GM23248 (cell line): ENCODE measurements at places on chromosomes 7 and 10. TPM values are rescaled to one million over a fixed set of nuclear protein-coding genes. Genes with fewer than 3 reads are reported as not detected.

The FAM25C gene
- total RNA-seq, result not detected in 2 replicates

The STRIP2 gene
- total RNA-seq, result 2.2 and 2.5 TPM in 2 replicates

The TRIM73 gene
- total RNA-seq, result 0.13 and 0.22 TPM in 2 replicates

The STOX1 gene
- 0.25 TPM in 1 of 2 replicates, not detected in the other for total RNA-seq

The ANKRD30A gene
- total RNA-seq, result not detected in 2 replicates

The DPP6 gene
- total RNA-seq, result not detected in 2 replicates

The C10orf62 gene
- not detected in 2 replicates for total RNA-seq

The C7orf57 gene
- total RNA-seq, result not detected in 2 replicates

The NUTM2B gene
- 0.76 TPM in 1 of 2 replicates, not detected in the other for total RNA-seq

The DRGX gene
- not detected in 2 replicates for total RNA-seq

The UCMA gene
- total RNA-seq, result not detected in 2 replicates

The RELN gene
- total RNA-seq, result 0.38 and 0.97 TPM in 2 replicates

The SFRP5 gene
- total RNA-seq, result not detected in 2 replicates

The CPN1 gene
- total RNA-seq, result not detected in 2 replicates

The EIF5AL1 gene
- total RNA-seq, result 0.63 and 0.65 TPM in 2 replicates

The CHST12 gene
- 9.0 and 10.6 TPM in 2 replicates for total RNA-seq

The SUN3 gene
- not detected in 2 replicates for total RNA-seq

The OR2A12 gene
- total RNA-seq, result not detected in 2 replicates

The TMEM140 gene
- total RNA-seq, result 1.6 and 4.4 TPM in 2 replicates

The CHN2 gene
- 1.5 TPM in 1 of 2 replicates, not detected in the other for total RNA-seq

The VSIR gene
- 60.8 and 81.6 TPM in 2 replicates for total RNA-seq

The FKBP6 gene
- total RNA-seq, result not detected in 2 replicates

The EBLN1 gene
- total RNA-seq, result not detected in 2 replicates

The GALNT17 gene
- total RNA-seq, result not detected in 2 replicates

The PTF1A gene
- not detected in 2 replicates for total RNA-seq

The ATOH7 gene
- total RNA-seq, result not detected in 2 replicates

The PRSS37 gene
- total RNA-seq, result not detected in 2 replicates

The SPDYE9 gene
- total RNA-seq, result not detected in 2 replicates

The ACSM6 gene
- not detected in 2 replicates for total RNA-seq

The WEE2 gene
- not detected in 2 replicates for total RNA-seq

The TAF3 gene
- 1.7 and 2.4 TPM in 2 replicates for total RNA-seq

The SUFU gene
- total RNA-seq, result 3.1 and 3.7 TPM in 2 replicates

The TSPAN12 gene
- under 0.01 and 2.0 TPM in 2 replicates for total RNA-seq

The CPA2 gene
- total RNA-seq, result not detected in 2 replicates

The UNCX gene
- total RNA-seq, result not detected in 2 replicates

The SOSTDC1 gene
- total RNA-seq, result not detected in 2 replicates

The SKIDA1 gene
- total RNA-seq, result not detected in 2 replicates

The MBLAC1 gene
- total RNA-seq, result 0.43 and 1.9 TPM in 2 replicates

The CADPS2 gene
- 0.13 and 0.43 TPM in 2 replicates for total RNA-seq

The TFR2 gene
- 0.11 and 0.51 TPM in 2 replicates for total RNA-seq

The GHRHR gene
- total RNA-seq, result not detected in 2 replicates

The SLC16A9 gene
- not detected in 2 replicates for total RNA-seq

The EPO gene
- not detected in 2 replicates for total RNA-seq

The VSTM2A gene
- not detected in 2 replicates for total RNA-seq

The ZNF727 gene
- total RNA-seq, result not detected in 2 replicates

The ITGA8 gene
- 0.32 TPM in 1 of 2 replicates, not detected in the other for total RNA-seq

The PON1 gene
- not detected in 2 replicates for total RNA-seq

The MRLN gene
- not detected in 2 replicates for total RNA-seq

The ZNF32 gene
- total RNA-seq, result 24.6 and 32.1 TPM in 2 replicates

The ERVW-1 gene
- not detected in 2 replicates for total RNA-seq

The LRIT1 gene
- not detected in 2 replicates for total RNA-seq

The HOXA6 gene
- total RNA-seq, result 0.51 and 3.2 TPM in 2 replicates

The DIP2C gene
- total RNA-seq, result 10.2 and 12.0 TPM in 2 replicates

The TRIM74 gene
- not detected in 2 replicates for total RNA-seq

The PAX4 gene
- not detected in 2 replicates for total RNA-seq

The OR9A2 gene
- not detected in 2 replicates for total RNA-seq

The CUZD1 gene
- 0.11 and 0.13 TPM in 2 replicates for total RNA-seq

The OR2A42 gene
- 0.25 and 0.32 TPM in 2 replicates for total RNA-seq

The SPDYE1 gene
- not detected in 2 replicates for total RNA-seq
